DMS153 (cell line): ENCODE measurements at places on chromosomes 3 and 15.

- no peak for DNase-seq
Observed at GRCh38 chr3:4270720-4271119, 32.4 kb upstream of the SETMAR start.

- no peak for DNase-seq
Observed at GRCh38 chr3:39250116-39250747, 29.6 kb downstream of the CX3CR1 start.

DNA sequence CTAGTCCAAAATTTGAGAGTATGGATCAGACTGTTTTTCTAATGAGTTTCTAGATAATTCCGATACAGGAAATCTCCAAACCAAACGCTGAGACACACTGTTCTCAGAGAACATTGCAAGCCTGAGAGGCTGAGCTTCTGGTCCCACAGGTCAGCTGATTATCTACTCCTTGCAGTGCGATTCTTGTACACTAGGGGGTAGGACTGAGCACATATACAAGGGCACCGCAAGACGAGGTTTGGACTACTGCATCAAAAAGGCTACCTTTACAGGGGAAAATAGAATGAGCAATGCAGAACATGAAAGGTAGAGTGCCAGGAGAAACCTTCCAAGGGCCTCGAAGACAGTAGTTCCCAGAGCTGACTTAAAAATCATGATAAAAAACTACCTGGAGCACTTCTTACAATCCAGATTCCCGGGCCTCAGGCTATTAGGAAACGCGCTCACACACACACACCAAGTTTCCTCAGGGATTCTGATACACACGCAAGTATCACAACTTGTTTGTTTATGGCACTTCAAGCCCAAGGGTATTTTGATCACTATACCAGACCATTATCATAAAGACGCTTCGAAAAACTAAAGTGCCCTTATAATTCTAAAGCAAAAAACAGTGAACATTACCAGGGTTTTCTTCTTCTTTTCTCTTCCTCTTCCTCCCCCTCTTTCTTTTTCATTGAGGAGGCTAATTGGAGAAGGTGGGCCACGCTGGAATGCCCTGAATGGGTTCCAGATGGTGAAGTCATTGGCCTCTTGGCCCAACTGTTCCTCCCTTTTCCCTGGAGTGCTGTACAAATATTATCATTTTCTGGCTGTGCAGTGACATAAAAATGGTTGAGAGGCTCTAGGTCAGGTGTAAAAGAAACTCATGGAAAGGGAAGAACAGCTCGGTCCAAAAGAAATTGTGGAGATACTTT is 61.8 kb downstream of the SLC12A8 start:
- no peak for DNase-seq

GRCh38 chr3:151234825-151235224 is 31.8 kb upstream of the GPR171 start:
- no peak for DNase-seq

- no peak for DNase-seq
Observed at GRCh38 chr15:91124132-91124531, 24.1 kb downstream of the SV2B start.

DNA sequence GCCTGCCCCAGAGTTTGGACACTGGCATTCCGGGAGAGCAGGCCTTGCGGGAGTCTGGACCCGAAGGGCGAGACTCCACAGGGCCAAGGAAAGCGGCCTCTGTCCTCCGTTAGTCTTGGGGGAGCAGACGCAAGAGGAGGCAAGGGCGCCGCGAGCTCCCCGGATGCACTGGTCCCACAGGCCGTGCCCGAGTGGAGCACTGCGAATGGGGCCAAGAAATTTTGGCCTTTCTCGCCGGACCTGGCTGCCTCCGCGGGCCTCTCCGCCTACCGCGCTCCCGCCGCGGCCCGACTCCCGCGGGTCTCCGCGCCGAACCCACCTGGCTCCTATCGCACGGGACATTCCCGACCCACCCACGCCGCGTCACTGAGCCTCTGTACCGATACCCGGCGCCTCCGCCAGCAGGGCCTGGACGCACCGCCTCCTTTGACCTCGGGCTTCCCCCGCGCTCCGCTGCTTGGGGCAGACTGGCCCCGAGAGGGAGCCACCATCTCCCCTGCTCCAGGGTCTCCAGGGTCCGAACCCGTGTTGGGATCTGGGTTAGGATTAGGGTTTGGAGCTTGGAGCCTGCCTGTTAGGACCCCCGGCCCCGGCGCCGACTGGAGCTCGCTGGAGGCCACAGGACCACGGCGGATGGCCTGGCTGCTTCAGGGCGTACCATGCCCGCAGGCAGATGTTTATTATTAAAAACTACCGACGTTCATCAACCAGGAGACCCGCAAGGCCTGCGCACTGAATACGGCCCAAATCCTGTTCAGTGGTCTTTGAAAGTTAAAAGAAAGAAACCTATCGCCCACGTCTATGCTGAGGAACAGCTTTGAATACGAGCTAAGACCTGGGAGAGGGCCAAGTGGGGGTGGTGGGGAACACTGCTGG is 11.7 kb downstream of the SHOX2 start:
- no peak for DNase-seq
